ENCODE measurements at places on chromosomes 5 and 9. TPM values are rescaled to one million over a fixed set of nuclear protein-coding genes. Genes with fewer than 3 reads are reported as not detected.
A peak's percentile ranks its signal among the peaks of the same experiment; 100 is the strongest.

Gene PCDHGB5
- polyA plus RNA-seq = 10.8 TPM

Gene PIP5K1B
- 8.4 TPM for polyA plus RNA-seq

Gene GMCL2
- 0.04 TPM for polyA plus RNA-seq

Gene EQTN
- polyA plus RNA-seq = 0.24 TPM

Gene GZMA
- polyA plus RNA-seq = 0.50 TPM

Gene FRMD3
- polyA plus RNA-seq = 23.3 TPM

Gene PDZD2
- 17.3 TPM for polyA plus RNA-seq

Gene TRPM3
- 14.9 TPM for polyA plus RNA-seq

Gene ATP10B
- polyA plus RNA-seq = 0.89 TPM

Gene NOXA1
- 6.0 TPM for polyA plus RNA-seq

Gene WDR70
- polyA plus RNA-seq = 56.5 TPM

DNA sequence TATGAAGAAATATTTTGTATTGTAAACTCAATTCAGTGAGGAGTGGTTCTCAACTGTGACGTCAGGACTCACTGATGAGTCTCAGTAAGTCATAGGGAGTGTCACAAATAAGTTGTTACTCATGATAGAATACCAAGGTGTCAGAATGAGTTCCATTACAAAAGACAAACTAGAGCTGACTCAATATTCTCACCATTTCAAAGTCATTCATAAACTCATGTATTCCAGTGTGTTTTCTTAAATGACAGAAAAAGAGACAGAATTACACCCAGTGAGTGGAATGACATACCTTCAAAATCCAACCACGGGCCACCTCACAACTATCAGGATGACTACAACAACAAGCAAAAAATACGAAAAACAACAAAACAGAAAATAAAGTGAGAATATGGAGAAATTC, 321.5 kb downstream of the ENC1 start:
- DNase-seq = no peak

GRCh38 chr9:16184964-16185646, 632.3 kb downstream of the CCDC171 start:
- DNase-seq = no peak

- no peak for DNase-seq
These were observed 25.1 kb downstream of the TRIO start for GRCh38 chr5:14168144-14168792.

DNA sequence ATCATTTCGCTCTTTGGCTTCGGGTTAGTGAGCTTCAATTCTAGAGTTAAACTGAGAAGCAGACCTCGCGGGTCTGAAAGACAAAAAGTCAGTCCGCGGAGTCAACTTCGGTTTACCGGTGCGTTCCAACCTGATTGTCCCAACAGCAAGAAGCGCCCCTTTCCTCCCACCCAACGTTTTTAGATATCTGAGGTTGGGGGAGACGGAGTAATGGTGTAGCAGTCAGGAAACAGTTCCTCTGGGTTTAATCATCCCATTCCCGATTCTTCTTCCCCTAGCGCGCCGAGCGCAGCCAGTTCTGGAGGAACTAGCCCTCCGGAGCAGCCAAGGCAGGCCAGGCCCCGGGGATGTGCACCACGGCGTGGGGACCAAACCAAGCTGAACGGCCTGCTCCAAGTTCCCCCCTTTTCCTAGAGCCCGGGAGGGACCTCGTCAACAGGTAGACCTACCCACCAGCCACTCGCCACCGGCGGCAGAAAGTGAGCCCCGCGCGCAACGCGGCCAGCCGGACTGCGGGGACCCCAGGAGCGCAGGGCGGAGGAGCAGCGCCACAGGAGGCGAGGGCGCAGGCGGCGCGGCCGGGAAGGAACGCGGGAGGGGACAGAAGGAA, 622 bp upstream of the ISL1 start:
- no peak for DNase-seq

- DNase-seq = no peak
These were observed 6.3 kb downstream of the MTREX start for GRCh38 chr5:55313870-55314617.

- DNase-seq = no peak
These were observed 36.5 kb upstream of the CD180 start for GRCh38 chr5:67233075-67233474.

- peak; percentile 69 for DNase-seq
These were observed 265.8 kb downstream of the MLLT3 start for GRCh38 chr9:20356403-20357036.

- no peak for DNase-seq
These were observed 93.3 kb upstream of the CDKN2B start for GRCh38 chr9:22102146-22103053.

DNA sequence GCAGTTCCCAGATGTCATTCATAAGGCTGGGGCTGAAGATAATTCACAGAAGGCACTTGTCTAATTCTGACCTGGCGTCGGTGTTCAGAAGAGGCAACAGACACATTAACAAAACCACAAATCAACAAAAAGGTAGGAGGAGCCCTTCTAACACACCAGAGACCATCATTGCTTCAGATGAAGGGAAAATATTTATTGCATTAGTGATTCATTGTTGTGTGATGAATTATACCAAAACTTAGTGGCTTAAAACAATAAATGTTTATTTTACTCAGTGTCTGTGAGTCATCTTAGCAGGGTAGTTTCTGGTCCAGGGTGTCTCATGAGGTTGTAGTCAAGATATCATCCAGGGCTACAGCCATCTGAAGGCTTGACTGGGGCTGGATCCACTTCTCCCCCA, 91.3 kb upstream of the KIF2A start:
- no peak for DNase-seq

GRCh38 chr9:133484671-133485437, 6.0 kb upstream of the SLC2A6 start:
- DNase-seq = no peak

GRCh38 chr9:114818178-114818577, 12.3 kb upstream of the TNFSF15 start:
- DNase-seq = no peak

- no peak for DNase-seq
These were observed 58.5 kb downstream of the MAT2B start for GRCh38 chr5:163563880-163564279.

GRCh38 chr9:83622433-83622938, 457 bp upstream of the IDNK start:
- no peak for DNase-seq

DNA sequence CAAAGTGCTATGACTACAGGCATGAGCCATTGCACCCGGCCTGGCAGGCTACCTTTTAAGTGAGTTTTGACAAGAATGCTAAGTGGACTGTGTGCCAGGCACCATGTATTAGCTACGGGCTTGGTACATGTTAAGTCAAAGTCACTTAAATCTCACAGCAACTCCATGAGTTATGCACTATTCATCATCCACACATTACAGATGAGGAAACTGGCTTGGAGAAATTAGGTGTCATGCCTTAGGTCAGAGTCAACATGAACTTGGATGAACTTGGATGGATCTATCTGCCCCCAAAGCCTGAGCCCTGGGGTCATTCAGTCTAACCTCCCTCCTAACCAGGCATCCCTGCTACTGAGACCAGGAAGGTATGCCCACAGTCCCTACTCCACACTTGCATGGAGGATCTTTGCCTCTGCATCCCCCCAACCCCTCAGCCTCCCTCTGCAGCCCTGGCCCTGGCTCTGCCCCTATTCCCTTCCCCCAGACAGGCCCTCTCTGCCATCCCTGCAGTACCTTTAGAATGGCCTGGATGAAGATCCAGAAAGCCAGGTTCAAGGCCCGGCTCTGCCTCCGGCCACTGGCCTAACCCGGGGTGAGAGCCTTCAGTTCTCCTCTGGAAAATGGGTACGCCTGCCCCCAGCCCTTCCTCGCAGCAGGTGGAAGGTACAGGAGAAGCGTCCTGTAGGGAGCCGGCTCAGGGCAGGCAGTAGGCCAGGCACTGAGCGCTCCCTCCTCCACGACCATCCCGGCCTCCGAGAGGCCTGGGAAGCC, 685 bp upstream of the ADGRD2 start:
- no peak for DNase-seq

DNA sequence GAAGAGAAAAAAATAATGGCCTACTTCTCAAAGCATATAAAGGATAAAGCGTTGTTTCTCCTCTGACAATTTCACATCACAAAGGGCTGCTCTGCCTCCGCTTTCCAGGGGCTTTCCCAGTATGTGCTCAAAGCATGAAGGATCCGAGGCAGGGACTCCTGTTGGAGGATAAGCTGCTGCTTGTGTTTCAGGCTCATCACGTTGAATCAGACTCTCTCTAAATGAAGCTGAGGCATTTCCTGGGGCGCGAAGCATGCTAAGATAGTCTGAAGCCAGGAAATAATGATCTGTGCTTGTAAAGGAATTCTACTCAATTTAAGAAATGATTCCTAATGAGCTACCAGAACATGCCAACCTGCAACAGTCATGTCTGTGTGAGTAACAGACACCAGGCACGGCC, 97.5 kb downstream of the MARCHF11 start:
- no peak for DNase-seq
